Activated naive CD4-positive, alpha-beta T cell treated with anti-CD3 and anti-CD28 coated beads, Interleukin-2, amount 10 ng/mL, durations not matched to agents 7 days and 5 days (primary cell): ENCODE measurements at places on chromosomes 7 and 10.

- no peaks in the 10 kb centered on the region for H3K4me1 ChIP-seq
- H3K4me3 ChIP-seq = no peak overlapping the region
- H3K27ac ChIP-seq = no peak overlapping the region
- no peaks in the 10 kb centered on the region for H3K36me3 ChIP-seq
These were observed 76.0 kb upstream of the SEMA3D start for GRCh38 chr7:85262891-85263290.

DNA sequence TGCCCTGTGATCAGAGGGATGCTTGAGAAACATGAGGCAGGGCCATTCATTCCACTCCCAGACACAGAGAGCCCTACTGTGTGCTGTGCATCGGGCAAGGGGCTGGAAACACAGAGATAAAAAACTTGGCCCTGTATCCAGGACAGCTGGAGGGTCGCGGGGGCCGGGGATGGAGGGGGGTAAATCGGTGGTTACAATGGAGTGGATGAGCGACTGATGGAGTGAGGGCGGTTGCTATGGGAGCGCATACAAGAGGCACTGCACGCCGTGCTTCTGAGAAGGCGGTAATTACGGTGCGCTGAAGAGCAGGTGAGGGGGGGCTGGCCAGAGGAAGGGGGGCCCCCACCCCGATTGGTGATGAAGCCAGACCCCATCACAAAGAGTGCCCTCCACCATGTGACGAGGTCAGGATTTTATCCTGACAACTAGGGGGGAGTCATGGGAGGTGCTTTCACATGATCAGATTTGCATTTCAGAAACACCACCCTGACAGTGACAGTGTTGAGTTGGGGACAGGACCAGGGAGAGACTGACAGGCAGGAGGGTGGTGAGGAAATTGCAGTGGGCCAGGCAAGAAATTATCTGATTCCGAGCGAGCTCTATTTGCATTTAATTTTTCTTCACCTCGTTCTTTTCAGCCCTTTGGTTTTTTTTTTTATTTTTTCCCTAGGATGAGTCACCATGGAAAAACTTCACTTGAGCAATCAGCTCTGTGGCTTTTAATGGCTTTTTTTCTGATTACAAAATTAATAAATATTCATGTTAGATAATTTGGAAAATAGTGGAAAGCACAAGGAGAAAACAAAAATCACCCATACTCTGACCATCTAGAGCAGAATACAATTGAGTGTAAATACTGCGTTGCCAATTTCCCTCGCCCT lies 7.8 kb downstream of the CPA5 start:
- peaks cover 7% of the 10 kb centered on the region for H3K27me3 ChIP-seq
- peaks cover 3% of the 10 kb centered on the region for H3K4me1 ChIP-seq
- no peaks in the 10 kb centered on the region for H3K36me3 ChIP-seq

GRCh38 chr7:8125680-8126444 lies 136.1 kb downstream of the ICA1 start:
- H3K4me1 ChIP-seq = peaks cover 64% of the 10 kb centered on the region
- H3K27ac ChIP-seq = peak overlapping the region; percentile 99
- peaks cover 15% of the 10 kb centered on the region for H3K36me3 ChIP-seq
- peak overlapping the region; percentile 11 for H3K4me3 ChIP-seq
- H3K27me3 ChIP-seq = peaks cover 3% of the 10 kb centered on the region

DNA sequence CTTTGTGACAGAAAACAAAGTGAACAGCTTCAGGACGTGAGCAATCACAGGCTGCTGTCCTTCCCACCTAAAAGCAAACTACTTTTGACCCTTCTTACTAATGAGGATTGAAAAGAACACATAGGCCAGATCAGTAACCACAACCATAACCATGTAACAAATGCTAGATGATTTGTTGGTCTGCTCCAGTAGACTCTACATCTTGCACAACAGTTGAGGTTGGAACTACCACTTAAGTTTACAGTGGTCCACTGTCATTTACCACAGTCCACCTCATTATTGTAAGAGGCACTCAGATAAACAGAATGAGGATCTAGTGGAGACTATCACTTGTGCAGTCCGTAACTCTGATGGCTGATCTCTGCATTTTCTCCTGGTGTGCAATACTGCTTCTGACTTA lies 27.8 kb downstream of the NET1 start:
- no peak overlapping the region for H3K27ac ChIP-seq
- H3K27me3 ChIP-seq = no peaks in the 10 kb centered on the region
- DNase-seq = no peak
- H3K36me3 ChIP-seq = peaks cover 10% of the 10 kb centered on the region
- no peak overlapping the region for H3K4me3 ChIP-seq

DNA sequence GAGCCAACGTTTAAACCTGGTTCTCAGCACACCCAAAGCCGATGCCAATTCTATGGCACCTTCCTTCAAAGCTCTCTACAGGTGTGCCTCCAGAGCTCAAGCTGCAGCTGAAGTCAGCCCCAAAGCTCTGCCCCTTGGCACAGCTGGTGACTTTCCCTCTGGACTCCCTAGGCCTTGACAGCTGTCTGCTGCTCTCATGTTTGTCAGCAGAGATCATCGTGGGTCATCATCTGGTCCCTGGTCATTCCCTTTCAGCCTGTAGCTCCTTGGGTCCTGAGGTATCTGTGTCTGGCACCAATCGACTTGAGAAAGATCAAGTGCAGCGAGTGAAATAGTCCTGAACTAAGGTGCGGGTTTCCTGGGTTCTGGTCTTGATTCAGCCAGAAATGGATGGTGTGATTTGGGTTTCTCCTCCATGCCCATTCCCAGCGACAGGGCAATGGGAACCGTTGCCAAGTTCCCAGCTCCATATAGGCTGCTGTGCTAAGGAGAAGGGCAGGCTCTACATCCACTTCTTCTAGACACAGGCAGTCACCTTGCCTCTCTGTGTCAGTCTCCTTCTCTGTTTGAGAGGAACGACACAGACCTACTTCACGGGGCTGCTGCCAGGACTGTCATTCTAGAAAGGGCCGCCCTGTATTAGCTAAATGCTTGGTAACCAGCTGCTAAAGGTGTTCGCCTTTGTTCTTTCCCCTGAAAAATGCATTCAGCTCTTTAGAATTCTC lies 3.6 kb downstream of the PKD1L1 start:
- H3K27ac ChIP-seq = no peak overlapping the region
- no peak overlapping the region for H3K4me3 ChIP-seq
- no peaks in the 10 kb centered on the region for H3K36me3 ChIP-seq
- peaks cover 3% of the 10 kb centered on the region for H3K27me3 ChIP-seq
